Lower leg skin (tissue), 4 donors: ENCODE measurements at places on chromosomes 2 and 18. TPM values are rescaled to one million over a fixed set of nuclear protein-coding genes. Genes with fewer than 3 reads are reported as not detected.

RAMP1 gene
- total RNA-seq, result 7.3 TPM

- no peak for DNase-seq
Measured at GRCh38 chr2:224221455-224221913, 180.4 kb downstream of the FAM124B start.

- DNase-seq, result peak; percentile 80
Measured at GRCh38 chr2:109069331-109070194, 59.4 kb upstream of the SH3RF3 start.

DNA sequence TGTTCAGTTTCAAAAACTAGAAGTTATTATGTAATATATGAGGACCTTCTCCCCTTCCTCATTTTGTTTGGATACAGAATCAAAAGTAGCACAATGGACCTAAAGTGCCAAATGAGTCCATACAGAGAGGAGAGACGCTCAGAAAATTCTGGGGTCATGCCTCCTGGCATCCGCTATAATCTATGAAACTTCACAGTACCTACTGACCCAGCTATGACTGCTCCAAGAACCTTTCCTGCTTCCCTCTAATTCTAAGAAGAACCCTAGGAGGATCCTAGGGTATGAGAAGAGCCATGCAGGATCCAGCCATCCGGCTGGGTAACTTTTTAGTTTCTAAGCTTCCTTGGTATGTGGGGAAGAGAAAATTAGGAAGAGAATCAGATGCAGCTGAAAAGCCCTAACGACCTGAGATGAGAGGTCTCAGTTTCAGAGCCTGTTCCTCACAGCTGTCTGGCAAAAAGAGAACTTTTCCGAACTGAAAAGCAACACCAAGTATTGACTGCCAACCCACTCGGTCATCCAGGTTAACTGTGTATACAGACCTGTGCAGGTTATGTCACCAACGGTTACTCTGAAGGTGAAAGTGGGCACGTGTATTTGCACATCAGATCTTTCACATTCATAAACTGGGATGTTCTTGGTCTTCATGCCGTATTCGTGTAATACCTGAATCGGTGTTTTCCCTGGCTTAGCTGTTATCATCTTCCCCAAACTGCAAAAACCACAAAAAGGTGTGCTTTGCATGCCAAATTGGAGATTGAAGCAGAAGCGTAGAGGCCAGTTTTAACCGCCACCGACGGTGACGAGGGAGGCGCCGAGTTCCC is 1.1 kb downstream of the PRKRA start:
- DNase-seq, result no peak

GRCh38 chr2:52498077-52498750 is 1269.4 kb upstream of the CHAC2 start:
- DNase-seq, result no peak

DNA sequence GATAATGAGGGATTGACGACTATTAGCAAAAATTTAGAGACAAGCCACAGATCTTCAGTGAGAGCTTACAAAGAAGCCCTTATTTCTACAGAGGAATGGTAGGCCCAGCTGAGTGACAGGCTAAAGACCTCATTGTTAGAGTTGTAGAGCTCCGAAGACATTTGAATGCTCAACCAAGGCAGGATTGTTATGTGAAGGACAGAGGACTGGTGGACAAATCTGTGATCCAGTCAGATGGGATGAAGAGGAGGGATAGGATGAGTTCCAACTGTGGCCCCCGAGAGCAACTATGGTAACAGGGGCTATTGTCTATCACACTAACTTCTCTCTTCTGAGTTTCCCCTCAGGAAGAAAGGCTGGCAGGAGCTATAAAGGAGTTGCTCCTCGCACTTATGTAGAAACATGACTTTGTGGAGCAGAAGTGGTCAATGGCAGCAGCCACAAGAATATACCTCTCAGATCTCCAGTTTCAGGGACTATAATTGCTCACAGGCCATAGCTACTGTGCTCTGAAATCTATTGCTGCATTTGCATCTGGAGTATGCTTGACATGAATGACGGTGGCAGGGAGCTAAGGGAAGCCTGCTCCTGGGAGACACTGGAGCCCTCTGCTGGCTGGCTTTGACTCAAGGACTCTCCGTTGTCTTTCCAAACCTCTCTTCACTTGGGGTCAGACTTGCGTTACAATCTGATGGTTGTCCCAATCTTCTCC is 50.3 kb upstream of the GREB1L start:
- peak; percentile 24 for DNase-seq

CEP76 gene
- 18.9 TPM for total RNA-seq

GRCh38 chr2:150647943-150648342 is 160.5 kb upstream of the RND3 start:
- no peak for DNase-seq

DNA sequence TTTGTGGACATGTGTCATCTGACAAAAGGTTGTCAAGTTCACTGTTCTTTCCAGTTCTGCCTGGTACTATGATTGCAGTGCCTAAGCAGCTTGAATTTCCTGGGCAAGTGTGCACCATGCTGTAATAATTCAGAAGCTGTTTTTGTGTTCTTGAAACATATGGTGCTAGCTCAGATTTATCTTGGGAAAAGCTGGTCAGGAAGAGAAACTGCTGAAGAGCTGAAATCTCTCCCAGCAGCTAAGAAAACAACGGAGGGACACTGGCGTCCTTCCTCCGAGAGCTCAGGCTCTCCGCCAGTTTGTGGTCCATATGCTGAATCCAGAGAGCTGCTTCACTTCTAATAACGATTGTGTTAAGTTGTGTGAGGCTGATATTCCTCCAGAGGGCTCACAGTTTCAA is 642.0 kb downstream of the DPP10 start:
- DNase-seq, result no peak

DNA sequence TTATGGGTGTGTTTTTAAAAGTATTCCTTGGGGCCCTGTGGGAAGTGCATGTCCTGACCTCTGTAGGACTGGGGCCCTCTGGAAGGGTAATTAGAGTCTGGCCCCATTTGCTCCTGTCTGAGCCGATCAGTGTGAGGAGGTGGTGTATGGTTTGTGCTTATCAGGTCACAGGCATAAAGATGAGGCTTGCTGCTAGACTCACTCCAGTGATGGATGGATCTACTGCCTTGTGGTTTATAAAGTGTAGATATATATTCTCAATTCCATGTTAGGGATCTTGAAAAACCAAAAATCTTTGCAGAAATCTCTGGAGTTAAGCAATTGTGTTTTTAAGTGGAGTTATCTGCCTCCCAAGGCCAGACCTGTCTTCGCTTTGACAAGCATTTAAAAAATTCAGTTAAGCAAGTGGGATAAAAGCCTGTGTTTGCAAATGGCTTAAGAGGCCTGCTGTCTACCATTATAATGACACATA is 182.4 kb downstream of the PTPRM start:
- no peak for DNase-seq

ZNF396 gene
- 1.1 TPM for total RNA-seq

GRCh38 chr2:74399785-74400184 is 19.7 kb upstream of the DCTN1 start:
- no peak for DNase-seq

DNA sequence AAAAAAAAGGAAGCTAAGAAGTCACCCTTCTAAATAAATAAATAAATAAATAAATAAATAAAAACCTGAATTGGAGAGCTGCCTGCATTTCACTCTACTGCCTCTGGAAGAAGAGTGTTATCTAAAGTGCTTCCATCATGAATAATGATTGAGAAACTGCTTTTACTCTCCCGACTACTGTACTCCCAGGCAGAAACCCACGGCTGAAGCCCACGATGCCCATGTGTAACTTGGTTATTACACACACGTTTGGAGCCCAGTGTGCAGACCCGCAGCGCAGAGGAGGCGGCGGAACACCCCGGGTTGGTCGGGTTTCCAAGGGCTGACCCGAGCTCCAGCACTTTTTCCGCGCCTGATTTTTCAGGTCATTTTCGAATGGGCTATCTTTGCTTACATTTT is 697 bp upstream of the SPATS2L start:
- no peak for DNase-seq

DNA sequence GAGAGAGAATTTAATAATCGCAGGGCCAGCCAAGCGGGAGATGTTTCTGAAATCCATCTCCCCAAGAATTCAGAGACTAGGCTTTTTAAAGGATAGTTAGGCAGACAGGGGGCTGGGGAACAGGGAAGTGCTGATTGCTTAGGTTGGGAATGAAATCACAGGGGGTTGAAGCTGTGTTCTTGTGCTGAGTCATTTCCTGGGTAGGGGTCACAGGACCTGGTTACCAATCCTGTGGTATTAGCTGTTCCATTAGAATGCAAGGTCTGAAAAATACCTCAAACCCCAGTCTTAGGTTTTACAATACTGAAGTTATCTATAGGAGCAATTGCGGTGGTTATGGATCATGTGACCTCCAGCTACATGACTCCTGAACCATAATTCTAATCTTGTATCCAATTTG is 4.6 kb downstream of the SP140 start:
- no peak for DNase-seq

POTEJ gene
- total RNA-seq, result not detected

GPBAR1 gene
- 1.6 TPM for total RNA-seq

- no peak for DNase-seq
Measured at GRCh38 chr2:85240055-85240454, 87.7 kb downstream of the TGOLN2 start.

- no peak for DNase-seq
Measured at GRCh38 chr2:38207168-38207567, 131.2 kb upstream of the CYP1B1 start.

DNA sequence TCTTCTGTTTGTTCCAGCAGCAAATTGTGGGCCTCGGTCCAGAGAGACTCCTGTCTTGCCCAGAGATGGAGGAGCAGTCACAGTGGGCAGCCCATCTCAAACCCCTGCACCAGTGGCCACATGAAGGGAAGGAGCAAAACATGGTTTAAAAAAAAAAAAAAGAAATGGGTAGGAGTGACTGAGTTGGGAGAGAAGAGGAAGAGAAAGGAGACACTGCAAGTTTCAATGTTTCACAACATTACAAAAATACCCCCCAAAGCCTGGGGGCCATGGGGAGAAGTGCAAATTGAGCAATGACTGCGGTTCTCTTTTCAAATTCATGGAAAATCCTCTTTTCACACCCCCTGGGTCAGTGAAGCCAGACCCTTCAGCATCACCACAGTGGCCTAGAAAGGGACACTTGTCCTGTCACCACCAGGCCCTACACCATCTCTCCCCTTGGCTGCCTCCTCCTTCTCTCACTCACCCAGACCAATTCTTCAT is 117.1 kb downstream of the ZFP36L2 start:
- no peak for DNase-seq

DNA sequence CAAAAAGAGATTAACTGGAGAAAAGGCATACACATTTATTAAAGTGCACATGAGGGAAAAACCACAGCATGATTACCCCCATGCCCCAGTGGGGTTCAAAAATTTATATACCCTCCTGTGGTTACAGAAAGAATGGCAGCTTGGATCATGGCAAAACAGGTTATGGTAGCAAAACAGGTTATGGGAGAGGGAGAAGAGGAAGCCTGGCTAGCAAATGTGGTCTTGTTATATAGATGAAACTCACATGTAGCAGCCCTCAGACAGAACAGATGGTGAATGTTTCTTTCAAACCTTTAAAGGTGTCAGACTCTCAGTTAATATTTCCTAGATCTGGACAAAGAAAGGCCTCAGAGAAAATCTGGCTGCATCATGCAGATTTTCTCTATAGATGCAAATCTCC is 178.2 kb upstream of the ZC3H15 start:
- DNase-seq, result no peak

DES gene
- total RNA-seq, result 19.4 TPM

DNA sequence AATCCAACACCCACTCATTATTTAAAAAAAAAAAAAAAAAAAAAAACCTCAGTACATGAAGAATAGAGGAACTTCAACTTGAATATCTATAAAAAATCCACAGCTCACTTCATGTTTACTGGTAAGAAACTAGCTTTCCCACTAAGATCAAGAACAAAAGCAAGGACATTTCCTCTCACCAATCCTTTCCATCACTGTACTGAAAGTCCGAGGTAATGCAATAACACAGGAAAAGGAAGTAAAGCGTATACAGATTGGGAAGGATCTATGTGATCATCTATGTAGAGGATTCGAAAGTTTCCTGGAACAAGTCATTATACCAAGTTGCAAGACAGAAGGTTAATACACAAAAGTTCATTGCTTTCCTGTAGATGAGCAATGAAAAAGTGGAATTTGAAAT is 63.2 kb downstream of the ROCK2 start:
- DNase-seq, result no peak

GRCh38 chr2:216873573-216873972 is 13.7 kb upstream of the TNP1 start:
- no peak for DNase-seq

DNA sequence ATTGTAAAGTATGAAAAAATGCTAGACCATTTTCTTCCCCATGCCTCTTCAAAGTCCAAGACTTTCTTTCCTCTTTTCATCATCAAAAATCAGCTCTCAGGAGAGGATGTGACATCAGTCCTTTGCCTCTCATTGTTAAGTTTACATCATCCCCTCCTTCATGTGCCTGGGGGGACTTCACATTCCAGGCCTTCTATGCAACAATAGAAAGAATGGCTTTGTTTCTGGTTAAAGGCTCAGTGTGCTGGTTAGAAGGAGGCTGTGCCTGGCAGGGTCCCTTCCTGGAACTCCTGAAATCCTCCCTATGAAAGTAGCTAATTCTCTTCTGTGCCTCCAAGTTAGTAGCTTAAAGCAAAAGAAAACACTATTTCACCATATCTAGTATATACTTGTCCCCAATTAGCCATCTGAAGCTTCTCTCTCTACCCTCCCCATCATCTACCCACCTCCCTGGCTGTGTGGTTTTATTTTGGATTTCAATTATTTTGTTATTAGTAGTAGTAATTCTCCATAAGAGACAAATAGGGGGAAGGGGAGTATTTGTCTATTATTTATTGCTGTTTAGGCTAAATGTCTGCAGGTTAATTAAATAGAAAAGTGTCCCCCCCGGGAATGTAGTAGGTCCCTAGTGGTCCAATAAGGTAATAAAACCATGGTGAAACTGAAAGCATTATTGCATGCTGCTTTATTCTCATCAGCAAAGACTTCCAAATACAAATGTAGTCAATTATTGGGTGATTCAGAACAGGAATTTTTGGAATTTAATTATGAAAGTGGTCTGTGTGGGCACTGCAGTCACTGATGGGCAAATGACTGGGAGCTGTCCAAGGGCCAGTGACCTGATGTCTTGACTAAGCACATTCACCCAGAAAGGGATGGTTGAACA is 69.0 kb downstream of the CPO start:
- no peak for DNase-seq

MEIS1 gene
- total RNA-seq, result 17.8 TPM

CIB4 gene
- not detected for total RNA-seq

- no peak for DNase-seq
Measured at GRCh38 chr18:9333441-9334328, 888 bp upstream of the TWSG1 start.

MAP3K19 gene
- total RNA-seq, result not detected

TLX2 gene
- total RNA-seq, result not detected

DNA sequence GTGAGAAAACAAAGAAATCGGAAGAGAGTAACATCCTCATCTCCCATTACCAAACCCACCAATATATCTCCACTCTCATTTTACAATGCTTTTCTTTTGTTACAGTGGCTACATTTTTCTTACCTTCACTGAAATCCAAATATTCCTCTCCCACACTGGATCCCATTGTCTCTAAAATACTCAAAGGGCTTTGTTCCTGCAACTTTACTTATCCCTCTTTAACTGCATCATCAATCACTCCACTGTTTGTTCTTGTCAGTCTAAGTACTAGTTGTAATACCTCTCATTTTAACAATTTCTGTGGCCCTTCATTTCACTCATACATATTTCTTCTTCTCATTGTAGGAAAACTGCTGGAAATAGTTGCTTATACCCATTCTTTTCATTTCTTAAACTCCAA is 464.2 kb upstream of the PIK3C3 start:
- no peak for DNase-seq
